ENCODE measurements at places on chromosomes 6 and 20.

GRCh38 chr20:64063389-64064144, 569 bp downstream of the TCEA2 start:
- DNase-seq: no peak

DNA sequence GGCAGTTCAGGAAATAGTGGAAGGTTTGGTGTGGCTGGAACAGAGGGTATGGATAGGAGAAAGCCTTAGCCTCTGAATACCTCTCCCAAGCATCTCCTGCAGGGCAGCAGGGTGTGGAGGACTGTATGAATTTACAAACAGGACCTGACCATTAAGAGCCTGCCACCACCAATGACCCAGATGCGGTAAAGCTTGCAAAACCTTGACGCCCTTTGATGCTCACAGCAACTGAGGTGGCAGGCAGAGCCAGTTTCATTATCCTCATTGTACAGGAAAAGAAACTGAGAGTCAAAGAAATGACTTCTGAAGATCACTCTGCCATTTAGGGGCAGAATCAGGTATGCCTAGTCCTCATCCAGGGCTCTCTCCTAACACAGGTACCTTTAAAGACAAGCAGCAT, 2.4 kb downstream of the HM13 start:
- no peak for DNase-seq

DNA sequence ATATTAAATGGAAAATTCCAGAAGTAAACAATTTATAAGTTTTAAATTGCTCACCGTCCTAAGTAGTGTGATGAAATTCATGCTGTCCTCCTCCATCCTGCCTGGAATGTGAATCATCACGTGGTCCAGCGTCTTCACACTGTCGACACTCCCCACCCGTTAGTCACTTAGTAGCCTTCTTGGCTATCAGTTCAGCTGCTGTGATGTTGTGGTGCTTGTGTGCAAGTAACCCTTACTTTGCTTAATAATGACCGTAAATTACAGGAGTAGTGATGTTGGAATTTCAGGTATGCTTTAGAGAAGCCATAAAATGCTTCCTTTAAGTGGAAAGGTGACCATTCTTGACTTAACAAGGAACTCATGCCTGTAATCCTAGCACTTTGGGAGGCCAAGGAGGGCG, 25.2 kb downstream of the RIOK1 start:
- no peak for DNase-seq

DNA sequence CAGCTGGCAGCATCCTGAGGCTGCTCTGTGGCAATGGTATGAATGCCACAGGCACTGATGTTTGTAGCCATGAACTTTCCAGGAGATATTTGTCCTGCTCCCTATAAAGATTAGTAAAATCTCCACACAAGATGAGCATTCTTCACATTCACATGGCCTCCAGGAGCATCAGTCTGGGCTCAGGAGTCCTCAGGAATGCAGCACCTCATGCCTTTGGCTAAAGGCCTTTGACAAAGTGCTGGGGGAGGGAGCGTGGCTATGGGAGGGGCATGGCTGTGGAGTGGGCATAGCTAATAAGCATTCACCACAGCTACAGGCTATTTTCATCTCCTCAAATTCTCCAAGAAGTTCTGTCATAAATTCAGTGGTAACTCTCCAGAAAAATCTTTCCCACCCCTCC, 90.5 kb upstream of the LY86 start:
- no peak for DNase-seq

DNA sequence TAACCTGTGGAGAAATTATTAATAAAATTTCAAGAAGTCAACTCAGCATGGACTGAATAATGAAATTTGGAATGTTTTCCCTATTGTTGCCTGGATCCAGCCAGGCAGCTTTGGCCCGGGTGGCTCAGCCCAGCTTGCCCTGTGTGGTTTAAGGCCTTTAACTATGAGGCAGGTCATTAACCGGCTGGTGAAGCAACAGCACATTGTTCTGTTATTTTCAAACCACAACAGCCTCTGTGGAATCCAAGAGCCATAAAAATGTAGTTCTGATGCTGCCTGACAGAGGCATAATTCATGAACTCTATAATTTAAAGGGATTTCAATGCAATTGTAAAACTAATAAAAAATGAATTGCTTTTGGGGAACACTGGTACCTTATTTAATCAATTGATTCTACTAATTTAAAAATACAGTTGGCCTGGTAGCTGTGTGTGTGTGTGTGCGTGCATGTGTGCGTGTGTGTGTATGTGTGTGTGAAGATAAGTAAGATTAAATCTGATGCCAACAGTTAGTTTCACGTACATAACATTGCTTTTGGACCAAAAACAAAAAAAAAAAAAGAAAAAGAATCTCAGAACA, 117.7 kb downstream of the RPS12 start:
- DNase-seq: no peak

- no peak for DNase-seq
These were observed 127.8 kb downstream of the CD109 start for GRCh38 chr6:73823832-73824231.

GRCh38 chr20:45964006-45964400, 8.0 kb downstream of the ZNF335 start:
- no peak for DNase-seq

DNA sequence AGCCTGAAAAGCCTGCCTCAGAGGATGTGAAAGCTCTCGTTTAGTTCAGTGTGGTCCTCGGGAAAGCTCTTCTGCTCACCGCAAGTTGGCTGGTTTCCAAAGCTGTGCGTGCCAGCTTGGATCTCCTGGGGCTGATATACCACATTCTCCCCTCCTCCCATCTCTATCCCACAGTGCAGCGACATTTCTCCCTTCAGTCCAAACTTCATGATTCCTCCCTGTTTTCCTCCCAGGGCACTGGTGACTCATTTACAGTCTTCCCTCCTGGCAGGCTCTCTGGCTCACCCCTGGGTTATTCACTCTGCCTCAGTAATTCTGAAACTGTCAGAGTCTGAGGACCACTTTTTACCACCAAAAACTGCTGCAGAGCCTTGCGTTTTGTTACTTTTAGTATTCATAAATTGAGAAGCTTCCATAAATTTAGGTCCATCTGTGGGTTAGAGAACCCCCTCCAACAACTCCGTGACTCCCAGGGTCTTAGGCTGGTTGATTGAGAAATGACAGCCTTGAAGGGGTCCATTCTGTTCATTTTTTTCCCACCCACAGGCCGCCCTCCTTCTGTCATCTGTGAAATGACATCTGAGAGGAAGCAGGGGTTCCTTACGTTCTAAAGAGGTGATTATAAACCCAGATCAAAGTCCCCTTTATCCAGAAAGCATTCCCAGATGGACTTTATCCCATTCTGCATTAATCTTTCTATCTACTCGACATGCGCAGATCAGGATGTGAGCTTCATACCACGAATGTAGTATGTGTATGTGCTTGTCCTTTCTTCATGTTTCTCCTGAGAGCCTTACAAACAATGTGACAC, 6.1 kb downstream of the TRIM10 start:
- DNase-seq: peak; percentile 4

- no peak for DNase-seq
These were observed 81.7 kb downstream of the ARHGAP18 start for GRCh38 chr6:129628101-129628815.

- no peak for DNase-seq
These were observed 5.8 kb downstream of the TFEB start for GRCh38 chr6:41729624-41730023.

GRCh38 chr6:110296241-110297025, 61.7 kb downstream of the METTL24 start:
- DNase-seq: peak; percentile 34

GRCh38 chr6:22099231-22099630, 197.6 kb downstream of the PRL start:
- DNase-seq: peak; percentile 83

- DNase-seq: no peak
These were observed 328.1 kb downstream of the HACE1 start for GRCh38 chr6:104531646-104532045.

DNA sequence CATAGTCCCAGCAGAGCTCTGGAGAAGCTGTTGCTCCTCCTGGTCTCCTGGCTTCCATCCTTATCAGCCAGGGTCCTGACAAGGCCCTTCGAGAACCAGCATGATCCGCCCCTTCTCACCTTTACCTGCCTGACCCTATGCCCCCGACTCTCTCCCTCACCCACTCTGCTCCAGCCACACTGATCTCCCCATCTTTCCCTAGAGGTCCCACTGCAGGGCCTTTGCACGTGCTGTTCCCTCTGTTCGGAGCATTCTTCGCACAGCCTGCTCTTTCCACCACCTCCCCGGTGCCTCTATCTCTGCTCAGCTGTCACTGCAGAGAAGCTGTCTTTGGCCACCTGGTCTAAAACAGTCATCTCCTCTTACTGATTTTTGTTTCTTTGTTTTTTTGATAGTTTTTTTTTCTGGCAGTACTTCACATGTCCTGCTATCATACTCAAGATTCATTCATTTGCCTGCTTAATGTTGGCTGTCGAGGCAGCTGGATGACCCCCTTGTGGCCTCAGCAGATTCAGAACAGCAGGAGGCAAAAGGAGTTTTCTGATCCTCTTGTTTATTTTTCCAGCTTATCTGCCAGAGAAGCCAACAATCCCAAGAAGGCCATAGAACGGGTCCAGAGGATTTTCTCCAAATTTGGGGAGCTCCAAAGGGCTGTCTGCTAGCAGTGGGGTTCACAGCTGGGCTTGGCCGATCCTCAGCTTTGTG, 1.6 kb upstream of the PTGIS start:
- no peak for DNase-seq

GRCh38 chr6:86943819-86944407, 6.6 kb downstream of the HTR1E start:
- no peak for DNase-seq

GRCh38 chr6:89475634-89476033, 42.7 kb downstream of the ANKRD6 start:
- DNase-seq: no peak

- DNase-seq: no peak
These were observed 852 bp downstream of the GMNN start for GRCh38 chr6:24775520-24776058.

DNA sequence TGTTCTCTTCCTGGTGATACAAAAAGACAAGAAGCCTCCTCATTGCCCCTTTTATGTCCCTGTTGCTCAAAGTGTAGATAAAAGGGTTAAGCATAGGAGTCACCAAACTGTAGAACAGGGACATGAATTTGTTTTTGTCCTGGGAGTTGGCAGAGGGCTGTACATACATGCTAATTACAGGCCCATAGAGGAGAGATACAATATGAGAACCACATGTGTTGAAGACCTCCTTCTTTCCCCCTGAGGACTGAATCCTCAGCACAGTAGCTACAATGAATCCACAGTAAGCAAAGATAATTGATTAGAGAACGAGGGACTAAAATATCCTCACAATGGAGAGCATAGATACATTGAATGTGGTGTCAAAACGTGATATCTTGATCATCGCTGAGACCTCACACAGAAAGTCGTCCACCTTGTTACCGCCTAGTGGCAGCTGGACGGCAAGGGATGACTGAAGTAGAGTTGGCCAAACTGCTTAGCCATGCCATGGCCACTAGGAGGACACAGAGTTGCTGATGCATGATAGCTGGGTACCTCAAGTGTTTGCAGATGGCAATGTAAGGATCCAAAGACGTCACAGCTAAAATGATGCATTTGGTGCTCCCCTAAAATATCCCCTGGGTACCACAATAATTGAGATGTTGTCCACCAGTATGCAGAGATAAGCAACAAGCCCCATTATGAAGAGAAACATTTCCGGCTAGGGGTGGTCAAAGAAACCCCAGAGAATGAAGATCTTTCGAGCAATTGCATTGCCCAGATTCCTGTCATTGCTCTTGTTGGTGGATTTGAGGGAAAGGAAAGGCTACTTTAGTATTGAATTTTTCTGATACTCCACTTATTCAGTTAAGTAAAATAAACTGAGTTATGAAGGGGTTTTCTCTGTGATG, 15.0 kb downstream of the OR2B3 start:
- DNase-seq: peak; percentile 0

- no peak for DNase-seq
These were observed 15.9 kb upstream of the TENT5A start for GRCh38 chr6:81768150-81768942.

GRCh38 chr6:84773431-84774156, 9.2 kb upstream of the TBX18 start:
- peak; percentile 64 for DNase-seq

GRCh38 chr20:43925215-43925614, 10.6 kb downstream of the TOX2 start:
- no peak for DNase-seq

DNA sequence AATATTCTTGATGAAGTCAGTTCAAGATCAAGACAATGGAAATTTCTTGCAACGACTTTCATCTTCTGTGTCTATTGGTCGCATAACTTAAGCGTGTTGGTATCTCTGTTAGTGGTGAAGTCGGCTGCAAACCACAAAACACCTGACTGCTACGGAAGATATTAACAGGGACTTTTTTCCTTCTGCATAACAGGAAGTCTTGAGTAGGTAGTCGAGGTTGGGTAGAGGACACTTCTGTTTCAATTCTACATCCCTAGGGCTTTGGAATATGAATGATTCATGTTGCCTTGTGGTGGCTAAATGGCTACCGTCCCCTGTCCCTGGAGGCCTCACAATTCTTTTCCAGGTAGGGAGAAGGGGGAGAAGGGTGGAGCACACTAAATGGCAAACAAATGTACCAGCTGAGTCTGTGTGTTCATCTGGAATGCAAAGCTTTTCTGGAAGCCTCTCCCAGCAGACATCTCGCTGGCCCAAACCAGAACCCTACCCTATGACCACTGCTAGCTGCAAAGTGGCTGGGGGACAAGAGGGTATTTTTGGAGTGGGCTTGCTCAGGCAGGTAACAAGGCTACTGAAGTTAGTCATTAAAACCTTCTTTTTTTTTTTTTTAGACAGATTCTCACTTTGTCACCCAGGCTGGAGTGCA, 34.6 kb upstream of the NKX2-2 start:
- DNase-seq: no peak

DNA sequence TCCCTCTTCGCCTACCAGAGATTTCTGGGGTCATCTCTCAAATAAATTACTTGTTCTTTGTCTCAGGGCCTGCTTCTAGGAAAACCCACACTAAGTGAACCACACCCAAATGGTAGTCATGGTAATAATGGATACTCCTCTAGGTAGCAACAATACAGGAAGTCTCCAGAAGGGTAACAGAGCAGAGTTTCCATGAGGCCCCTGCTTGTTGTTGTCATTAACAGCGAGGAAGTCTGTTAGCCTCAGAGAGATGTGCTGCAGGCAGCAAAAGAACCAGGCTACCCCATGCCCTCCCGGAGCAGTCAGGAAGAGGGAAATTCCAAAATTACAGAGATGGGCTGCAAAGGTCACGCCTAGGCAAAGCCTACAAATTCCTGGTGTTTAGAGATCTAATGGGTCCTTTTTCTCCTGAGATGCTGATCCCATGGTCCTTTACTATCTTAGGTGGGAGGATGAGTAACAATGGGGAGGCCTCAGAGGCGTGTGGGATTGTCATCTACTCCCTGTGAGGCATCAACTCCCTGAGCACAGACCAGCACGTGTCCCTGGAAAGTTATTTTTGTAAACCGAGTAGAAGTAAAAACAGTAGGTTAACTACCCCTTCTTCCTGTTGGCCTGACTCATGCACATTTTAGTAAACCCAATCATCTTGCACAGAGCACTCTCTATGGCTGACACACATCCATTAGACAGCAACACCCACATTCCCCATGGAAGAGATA, 10.1 kb downstream of the ISM1 start:
- no peak for DNase-seq

GRCh38 chr20:5178046-5178445, 51.2 kb downstream of the CDS2 start:
- DNase-seq: no peak

GRCh38 chr6:16279243-16279642, 40.9 kb downstream of the GMPR start:
- no peak for DNase-seq

GRCh38 chr6:1612299-1612973, 2.7 kb downstream of the FOXC1 start:
- DNase-seq: peak; percentile 68
